ENCODE measurements at places on chromosomes 2 and 18.

DNA sequence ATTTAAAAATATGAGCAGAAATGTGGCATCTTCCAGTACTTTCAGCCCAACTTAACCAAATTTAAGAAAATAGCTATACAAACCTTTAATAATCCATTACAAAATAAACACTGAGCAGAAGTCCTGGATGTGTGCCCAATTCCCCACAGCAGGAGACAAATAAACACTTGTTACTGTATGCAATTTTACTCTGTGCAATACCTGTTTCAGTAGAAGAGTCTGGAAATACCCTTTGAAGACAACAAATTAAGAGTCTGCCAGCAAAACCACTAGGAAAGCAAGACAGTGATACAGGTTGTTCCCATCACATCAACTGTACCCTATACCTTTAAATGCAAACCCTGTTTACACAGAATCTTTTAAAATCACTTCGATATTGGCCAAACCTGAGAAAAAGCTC lies 41.4 kb upstream of the RNU4ATAC start:
- no peak for DNase-seq

GRCh38 chr2:180169474-180169873 lies 162.4 kb upstream of the CWC22 start:
- DNase-seq: no peak

GRCh38 chr18:12031846-12032245 lies 50.5 kb downstream of the IMPA2 start:
- peak; percentile 20 for DNase-seq

DNA sequence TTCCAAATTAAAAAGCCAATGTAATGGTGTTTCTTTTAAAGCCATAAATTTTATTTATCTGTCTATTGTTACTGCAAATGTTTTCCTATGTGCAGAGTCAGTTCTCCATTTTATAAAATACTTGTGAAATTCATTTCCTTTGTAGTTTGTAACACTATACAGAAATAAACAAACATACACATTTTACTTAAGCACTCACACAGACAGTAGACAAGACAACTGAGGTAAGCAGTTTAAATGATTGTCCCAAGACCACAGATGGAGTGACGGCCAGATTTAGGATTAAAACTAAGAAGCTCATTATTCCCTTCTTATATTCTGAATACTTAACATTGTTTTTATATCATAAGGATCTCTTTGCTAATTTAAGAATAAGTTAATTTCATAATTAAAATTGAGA lies 100.9 kb downstream of the BAZ2B start:
- no peak for DNase-seq

DNA sequence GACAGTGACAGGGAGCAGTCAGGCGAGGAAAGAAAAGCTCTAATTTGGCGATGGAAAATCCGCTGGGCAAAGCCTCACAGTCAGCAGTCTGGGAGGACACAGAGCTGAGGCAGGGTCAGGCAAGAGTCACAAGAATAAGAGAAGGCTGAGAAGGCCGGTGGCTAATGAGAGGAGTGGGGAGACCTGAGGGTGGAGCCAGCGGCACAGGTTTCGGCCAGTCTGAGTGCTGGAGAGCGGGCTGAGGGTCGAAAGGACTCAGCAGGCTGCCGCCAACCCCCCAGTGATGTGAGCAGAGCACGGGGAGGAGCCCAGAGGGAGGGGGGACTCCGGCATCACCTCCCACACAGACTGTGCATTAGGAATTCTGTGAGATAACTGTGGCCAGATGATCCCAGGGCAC lies 500.6 kb upstream of the MYT1L start:
- no peak for DNase-seq

DNA sequence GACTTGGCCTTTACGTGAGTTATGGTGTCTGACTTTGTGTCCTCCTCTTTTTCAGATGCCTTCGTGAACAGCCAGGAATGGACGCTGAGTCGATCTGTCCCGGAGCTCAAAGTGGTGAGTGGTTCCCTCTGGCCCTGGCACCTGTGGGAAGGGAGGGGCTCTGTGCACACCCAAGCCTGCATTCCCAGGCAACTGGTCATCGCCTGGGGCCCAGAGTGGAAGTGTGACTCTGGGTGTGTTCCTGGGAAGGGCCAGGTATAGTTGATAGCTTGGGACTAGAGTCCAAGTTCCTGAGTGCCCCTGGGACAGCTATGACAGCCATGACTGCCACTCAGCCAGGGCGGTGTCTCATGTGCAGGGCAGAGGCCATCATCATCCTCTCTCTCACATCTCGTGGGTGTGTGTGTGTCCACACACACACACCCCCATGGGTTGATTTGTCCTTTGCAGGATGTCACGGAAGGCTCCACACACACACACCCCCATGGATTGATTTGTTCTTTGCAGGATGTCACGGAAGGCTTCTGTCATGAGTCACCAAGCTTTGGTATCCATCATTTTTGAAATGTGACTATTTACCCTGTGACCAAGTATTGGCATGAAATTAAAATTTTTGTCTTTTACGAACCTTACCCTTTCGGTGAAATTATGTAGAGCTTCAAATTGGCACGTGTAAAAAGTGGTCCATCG lies 215.4 kb downstream of the AGAP1 start:
- DNase-seq: no peak

DNA sequence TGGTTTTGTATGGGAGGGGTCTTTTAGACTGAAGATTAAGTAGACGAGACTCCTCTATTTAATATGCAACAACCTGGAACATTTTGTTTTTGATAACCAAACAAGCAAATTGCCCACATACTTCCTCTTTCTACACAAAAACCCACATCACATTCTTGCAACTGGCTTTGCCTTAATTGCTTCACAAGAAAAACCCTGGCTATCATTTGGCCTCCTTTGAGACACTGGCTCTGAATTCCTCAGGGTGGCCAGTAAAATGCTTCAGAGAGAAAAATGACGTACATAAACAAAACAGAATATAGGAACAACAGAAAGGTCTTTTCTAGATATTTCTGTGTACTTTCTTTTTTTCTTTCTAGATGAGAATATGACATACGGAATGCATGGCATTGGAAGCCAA lies 103.0 kb downstream of the TRIB2 start:
- DNase-seq: no peak

DNA sequence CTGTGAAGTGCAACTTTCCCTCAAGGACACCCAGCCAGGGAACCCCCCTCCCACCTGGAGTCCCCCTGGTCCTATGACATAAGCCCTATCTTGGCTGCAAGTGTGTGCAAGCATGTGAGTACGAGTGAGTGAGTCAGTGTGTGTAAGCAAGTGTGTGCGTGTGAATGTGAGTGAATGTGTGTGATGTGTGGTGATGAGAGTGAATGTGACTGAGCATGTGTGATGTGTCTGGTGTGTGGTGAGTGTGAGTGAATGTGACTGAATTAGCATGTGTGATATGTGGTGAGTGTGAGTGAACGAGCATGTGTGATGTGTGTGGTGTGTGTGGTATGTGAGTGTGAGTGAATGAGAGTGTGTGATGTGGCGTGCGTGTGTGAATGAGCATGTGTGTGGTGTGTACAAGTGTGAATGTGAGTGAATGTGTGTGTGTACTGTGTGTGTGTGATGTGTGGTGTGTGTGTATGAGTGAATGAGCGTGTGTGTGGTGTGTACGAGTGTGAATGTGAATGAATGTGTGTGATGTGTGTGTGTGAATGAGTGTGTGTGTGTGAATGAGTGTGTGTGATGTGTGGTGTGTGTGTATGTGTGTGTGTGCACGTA lies 68.8 kb upstream of the SMAD7 start:
- no peak for DNase-seq

DNA sequence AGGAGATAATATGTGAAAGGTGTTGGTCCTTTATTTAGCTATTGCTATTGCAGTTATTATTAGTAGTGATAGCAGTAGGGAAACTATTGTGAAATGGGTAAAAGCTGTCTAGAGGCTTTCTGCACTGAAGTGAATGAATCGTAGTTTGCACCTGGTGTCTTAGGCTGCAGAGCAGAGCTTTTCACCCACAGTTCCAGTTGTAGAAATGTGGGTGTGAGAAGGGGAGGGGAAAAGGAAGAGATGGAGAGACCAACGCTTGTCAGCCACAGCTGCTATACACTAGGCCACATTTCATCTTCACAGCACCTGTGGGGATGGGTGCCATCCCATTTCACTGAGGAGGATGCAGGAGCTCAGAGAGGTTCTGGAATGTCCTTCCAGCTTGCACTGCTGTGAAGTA lies 50.0 kb downstream of the TRPM8 start:
- DNase-seq: no peak

GRCh38 chr2:154207288-154208047 lies 335.7 kb downstream of the GALNT13 start:
- DNase-seq: no peak

DNA sequence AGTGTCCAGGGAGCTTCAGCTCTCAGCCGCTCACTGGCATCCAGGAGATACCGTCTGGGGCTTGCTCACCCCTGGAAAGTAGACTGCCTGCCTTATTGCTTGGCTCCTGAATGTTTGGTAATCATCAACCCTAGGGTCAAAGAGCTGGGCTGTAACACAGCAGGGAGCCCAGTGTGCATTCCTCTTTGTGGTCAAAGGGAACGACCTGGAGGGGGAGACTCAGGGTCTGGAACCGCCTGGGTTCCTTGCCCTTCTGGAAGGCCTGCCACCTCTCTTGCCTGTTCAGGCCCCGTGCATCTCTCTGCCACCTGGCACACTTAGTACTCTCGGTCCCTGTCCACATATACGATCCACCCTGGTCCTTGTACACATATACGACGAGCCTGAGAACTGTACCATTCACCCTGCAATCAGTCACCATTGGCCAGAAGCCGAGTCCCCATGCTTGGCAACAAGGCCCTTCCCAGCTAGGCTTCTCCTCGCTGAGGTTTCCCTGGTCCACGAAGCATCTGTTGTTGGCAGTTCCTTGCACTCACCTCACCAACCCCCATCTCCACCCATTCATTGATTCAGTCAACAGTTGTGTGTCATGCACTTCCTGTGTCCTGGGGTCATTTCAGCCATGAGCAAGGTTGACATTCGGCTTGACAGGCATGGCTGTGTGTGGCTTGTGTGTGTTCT lies at the start of gene NAT8:
Gene NAT8 (minus strand): TSS at position 85 of the 681 bp plus-strand sequence. CDS start 794 bp downstream, outside the sequence.
- no peak for DNase-seq

DNA sequence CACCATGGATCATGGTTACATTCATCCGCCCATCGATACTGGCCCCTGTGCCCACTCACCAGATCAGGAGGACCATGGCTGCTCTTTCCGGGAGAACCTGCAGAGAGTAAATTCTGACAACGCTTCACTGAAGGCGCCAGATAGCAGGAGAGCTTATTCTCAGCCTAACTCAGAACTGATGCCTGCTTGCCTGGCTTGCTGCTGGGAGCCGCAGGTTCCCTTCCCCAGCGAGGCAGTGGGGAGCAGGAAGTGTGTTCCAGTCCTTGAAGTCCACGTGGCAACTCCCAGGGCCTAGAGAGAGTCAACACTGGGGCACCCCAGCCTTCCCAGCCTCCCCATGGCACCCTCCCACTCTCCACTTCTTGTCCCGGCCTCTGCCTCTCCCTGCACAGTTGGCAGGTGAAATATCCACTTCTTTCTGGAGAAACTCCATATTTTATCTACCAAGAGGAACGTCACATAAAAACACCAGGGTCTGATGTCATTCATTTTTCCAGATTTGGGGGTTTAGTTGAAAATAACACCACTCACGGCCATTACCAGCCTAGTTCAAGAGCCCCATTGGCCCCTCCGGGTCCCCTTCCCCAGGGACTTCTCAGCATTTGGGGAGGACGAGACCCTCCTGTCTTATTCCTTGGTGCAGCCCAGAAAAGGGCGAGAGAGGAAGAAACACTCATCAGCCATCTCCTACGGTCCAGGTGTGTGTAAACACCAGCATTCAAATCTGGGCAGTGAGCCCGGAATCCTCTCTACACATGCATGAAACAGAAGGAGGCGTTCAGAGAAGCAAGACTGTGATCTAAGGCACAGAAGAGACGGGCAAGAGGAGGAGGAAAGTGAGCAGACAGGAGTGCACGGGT lies 3.5 kb upstream of the TUBB6 start:
- DNase-seq: no peak

DNA sequence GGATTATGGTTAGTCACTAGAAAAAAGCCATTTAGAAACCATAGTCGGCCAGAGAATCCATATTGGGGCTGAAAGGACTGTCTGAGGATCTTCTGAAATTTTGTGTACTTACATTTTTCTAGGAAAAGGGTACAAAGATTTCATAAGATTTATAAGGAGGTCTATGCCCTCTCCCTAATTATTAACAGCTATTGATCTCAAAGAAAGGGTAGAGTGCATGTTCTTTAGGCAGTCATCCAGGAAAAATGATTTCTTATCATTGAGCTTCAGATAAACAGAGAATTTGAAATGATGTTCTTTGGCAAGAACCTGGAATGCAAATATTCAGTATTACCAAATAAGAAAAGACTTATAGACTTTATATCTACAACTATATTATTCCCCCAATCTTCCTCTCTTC lies 195.3 kb downstream of the ACTR3 start:
- DNase-seq: no peak

GRCh38 chr2:6441800-6442199 lies 423.9 kb downstream of the CMPK2 start:
- no peak for DNase-seq

DNA sequence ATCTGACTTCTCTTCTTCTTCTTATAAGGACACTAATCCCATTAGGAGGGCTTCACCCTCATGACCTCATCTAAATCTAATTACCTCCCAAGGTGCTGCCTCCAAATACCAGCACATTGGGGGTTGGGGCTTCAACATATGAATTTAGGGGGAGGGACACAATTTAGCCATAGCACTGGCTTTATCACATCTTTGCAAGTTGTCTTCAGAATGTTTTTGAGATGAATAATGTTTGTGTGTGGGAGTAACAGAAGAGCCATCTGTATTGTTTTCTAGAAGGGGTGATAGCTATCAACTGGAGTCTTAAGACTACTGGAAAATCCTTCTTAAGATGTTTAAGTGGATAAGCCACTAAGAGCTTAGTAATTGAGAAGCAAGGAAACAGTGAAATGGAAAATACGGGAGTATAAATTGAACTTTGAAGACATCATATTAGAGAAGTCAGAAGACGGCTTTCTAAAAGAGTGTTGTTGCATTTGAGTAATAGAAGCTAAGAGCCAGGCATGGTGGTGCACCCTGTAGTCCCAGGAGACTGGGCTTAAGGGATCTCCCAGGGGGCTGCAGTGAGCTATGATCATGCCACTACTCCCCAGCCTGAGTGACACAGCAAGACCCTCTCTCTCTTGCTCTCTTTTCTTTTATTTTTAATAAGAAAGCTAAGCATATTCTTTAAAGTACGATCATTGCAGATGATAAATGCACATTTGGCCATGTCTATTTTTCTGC lies 32.6 kb upstream of the B3GNT2 start:
- DNase-seq: no peak

DNA sequence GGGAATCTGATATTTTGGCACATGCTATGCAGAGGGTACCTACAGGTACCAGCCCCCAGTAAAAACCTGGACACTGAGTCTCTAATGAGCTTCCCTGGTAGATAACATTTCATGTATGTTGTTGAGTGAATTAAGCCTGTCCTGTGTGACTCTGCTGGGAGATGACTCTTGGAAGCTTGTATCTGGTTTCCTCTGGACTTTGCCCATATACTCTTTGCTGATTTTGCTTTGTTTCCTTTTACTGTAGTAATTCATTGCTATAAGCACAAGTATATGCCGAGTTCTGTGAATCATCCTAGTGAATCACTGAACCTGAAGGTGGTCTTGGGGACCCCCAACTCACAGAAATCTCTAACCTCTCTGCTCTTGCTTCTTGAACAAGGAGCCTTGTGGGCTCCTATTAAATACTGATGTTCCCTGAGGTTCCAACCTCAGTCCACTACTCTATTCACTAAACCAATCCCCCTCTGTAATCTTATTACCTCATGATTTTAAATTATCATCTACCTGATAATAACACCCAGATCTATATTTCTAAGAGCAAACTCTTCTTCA lies 94.3 kb upstream of the WDSUB1 start:
- DNase-seq: no peak

GRCh38 chr2:47002480-47003381 lies 87.1 kb upstream of the MCFD2 start:
- DNase-seq: peak; percentile 47
